Activated CD8-positive, alpha-beta T cell treated with anti-CD3 and anti-CD28 coated beads for 36 hours (primary cell): ENCODE measurements at places on chromosomes 2 and 18. TPM values are rescaled to one million over a fixed set of nuclear protein-coding genes. Genes with fewer than 3 reads are reported as not detected.
A peak's percentile ranks its signal among the peaks of the same experiment; 100 is the strongest.

CRYGC gene
- total RNA-seq, result not detected

NAT8 gene
- total RNA-seq, result not detected

DNA sequence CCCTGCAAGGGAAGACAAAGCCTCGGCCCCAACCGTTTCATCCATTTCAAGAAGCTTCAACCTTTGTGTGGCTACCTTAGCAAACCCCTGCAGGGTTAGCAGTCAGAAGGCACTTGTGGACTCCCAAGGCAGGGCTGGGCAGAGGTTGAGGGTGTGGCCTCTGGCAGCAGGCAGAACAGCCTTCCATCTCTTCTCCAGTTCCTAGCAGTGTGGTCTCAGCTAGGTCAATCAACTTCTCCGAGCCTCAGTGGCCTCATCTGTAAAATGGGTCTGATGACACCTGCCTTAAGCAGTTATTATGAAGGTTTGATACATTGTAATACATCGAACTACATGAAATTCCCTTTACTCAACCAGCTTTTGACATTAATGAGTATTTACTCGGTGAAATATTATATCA, 6.8 kb upstream of the PRSS56 start:
- H3K27me3 ChIP-seq, result peaks cover 3% of the 10 kb centered on the region
- H3K27ac ChIP-seq, result no peak overlapping the region
- no peaks in the 10 kb centered on the region for H3K4me1 ChIP-seq
- H3K4me3 ChIP-seq, result no peak overlapping the region
- DNase-seq, result no peak

- H3K4me3 ChIP-seq, result no peak overlapping the region
- no peaks in the 10 kb centered on the region for H3K27me3 ChIP-seq
- no peaks in the 10 kb centered on the region for H3K4me1 ChIP-seq
- no peak overlapping the region for H3K27ac ChIP-seq
- peaks cover 20% of the 10 kb centered on the region for H3K36me3 ChIP-seq
Measured at GRCh38 chr2:61167579-61167978, 5.6 kb downstream of the C2orf74 start.

DNA sequence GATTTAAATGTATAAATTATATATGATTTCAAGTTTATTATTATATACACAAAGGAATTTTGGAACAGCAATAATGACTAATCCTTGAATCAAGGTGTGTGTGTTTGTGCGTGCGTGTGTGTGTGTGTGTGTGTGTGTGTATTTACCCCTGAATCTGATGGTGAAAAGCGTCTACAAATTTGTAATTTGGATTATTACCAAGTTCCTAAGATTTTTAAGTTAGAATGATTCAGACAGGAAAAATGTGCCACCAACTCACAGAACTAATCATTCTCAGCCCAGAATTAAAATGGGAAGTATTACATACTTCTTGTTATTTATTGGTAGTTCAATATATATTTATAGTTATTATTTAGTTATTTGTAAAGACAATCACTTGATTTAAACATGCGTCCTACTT, 12.3 kb downstream of the CALCRL start:
- H3K27ac ChIP-seq, result no peak overlapping the region
- H3K4me1 ChIP-seq, result no peaks in the 10 kb centered on the region
- H3K27me3 ChIP-seq, result no peaks in the 10 kb centered on the region
- DNase-seq, result no peak
- no peak overlapping the region for H3K4me3 ChIP-seq
- H3K36me3 ChIP-seq, result no peaks in the 10 kb centered on the region

- no peak overlapping the region for H3K27ac ChIP-seq
- peaks cover 15% of the 10 kb centered on the region for H3K4me1 ChIP-seq
- no peaks in the 10 kb centered on the region for H3K27me3 ChIP-seq
- H3K4me3 ChIP-seq, result no peak overlapping the region
- H3K36me3 ChIP-seq, result no peaks in the 10 kb centered on the region
Measured at GRCh38 chr2:16640867-16641266, 24.8 kb downstream of the CYRIA start.

DNA sequence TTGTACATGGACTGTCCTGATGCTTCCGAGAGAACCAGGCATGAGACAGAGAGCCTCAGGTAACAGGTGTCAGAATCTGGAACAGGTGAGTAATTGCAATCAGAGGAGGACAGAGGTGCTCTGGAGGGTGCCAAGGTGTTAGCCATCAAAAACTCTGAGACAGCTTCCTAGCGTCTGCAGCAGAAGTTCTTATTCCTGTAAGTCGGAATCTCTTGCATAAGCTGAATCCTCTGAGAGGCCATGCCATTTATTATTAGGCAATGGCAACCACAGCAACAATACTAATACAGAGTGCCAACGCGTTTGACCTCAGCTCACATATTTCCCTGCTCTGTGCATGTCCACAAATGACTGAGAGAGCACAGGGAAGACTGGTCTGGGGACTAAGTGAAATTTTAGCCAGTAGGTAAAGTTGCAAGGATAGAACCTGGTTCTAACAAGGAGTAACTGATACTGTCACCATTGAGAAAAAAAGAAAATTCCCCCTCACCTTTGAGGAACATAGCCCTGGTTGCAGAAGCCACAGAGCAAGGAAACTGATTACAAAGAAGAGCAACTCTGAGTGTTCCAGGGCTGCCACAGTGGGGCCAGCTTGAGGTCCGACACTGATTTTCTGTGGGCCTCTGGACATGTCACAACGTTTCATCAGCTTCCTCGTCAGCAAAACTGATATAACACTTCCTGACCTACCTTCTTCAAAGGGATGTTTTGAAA, 55.1 kb upstream of the ACSL3 start:
- no peak for DNase-seq
- no peaks in the 10 kb centered on the region for H3K36me3 ChIP-seq
- H3K4me1 ChIP-seq, result no peaks in the 10 kb centered on the region
- no peak overlapping the region for H3K4me3 ChIP-seq

DNA sequence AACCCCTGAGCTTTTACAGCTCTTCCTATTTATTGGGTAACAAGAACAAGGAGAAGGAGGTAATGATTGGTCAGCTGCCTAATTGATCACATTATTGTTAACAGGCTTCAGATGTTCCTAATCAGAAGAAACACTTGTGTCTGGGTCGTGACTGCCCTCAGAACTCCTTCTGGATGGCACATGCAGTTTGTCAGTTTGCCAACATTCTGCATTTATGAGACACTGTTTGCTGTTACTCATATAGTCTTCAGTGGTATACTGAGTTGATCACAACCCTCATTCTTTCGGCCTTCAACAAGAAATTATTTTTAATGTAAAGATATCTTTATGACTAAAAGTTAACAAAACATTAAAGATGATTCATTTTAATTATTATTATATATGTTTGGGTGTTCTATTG, 95.7 kb upstream of the DOCK10 start:
- H3K27me3 ChIP-seq, result no peaks in the 10 kb centered on the region
- no peaks in the 10 kb centered on the region for H3K4me1 ChIP-seq
- no peak for DNase-seq
- no peak overlapping the region for H3K4me3 ChIP-seq
- H3K27ac ChIP-seq, result no peak overlapping the region

- no peak overlapping the region for H3K4me3 ChIP-seq
- peaks cover 3% of the 10 kb centered on the region for H3K4me1 ChIP-seq
- no peak for DNase-seq
- H3K27ac ChIP-seq, result no peak overlapping the region
- H3K27me3 ChIP-seq, result no peaks in the 10 kb centered on the region
Measured at GRCh38 chr2:44628297-44628696, 266.6 kb downstream of the CAMKMT start.

- peaks cover 59% of the 10 kb centered on the region for H3K36me3 ChIP-seq
- no peak overlapping the region for H3K27ac ChIP-seq
- peak overlapping the region; percentile 99 for H3K4me3 ChIP-seq
- peaks cover 55% of the 10 kb centered on the region for H3K4me1 ChIP-seq
Measured at GRCh38 chr18:48947560-48947959, 3.2 kb downstream of the SMAD7 start.
